Fibroblast of lung (primary cell): ENCODE measurements at places on chromosomes 11 and 22.

DNA sequence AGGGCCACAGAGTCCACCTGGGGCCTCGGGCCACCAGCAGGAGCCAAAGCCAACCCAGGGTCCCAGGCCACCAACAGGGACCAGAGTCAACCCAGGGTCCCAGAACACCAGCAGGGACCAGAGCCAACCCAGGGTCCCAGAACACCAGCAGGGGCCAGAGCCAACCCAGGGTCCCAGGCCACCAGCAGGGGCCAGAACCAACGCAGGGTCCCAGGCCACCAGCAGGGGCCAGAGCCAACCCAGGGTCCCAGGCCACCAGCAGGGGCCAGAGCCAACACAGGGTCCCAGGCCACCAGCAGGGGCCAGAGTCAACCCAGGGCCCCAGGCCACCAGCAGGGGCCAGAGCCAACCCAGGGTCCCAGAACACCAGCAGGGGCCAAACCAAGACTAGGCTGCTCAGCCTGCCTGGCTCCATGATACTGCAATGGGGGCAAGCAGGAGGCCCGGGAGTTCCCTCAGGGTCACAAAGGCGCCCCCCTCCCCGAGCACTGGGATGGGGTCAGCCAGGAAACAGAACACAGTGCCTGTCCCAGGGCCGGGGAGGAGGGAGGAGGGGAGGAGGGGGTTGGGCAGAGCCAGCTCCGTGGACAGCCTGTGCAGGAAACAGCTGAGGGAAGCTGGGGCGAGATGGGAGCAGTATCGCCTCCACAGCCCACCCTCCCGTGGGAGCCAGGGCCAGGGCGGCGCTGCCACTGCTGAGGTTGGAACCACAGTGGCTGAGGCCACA is 62.0 kb upstream of the PRR5 start:
- DNase-seq = no peak

GRCh38 chr11:33904102-33904501 is 12.2 kb upstream of the LMO2 start:
- no peak for DNase-seq

DNA sequence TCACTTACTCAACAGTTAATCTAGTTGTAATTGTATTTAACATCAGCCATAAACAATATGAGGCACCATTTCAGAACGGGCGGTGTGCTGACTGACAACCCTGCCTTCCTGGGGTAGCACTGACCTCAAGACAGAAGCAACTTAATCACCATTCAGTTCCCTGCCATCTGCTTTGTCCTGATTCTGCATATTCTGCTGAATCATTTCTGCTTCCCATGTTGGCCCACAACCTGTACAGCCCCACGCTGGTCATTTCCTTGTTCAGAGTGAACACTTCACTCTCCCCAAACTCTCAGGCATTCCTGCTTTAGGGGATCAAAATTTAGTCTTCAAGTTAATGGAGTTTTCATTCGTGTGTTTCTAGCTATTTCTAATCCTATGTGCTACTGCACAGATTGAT is 132.3 kb upstream of the ZBED5 start:
- no peak for DNase-seq

DNA sequence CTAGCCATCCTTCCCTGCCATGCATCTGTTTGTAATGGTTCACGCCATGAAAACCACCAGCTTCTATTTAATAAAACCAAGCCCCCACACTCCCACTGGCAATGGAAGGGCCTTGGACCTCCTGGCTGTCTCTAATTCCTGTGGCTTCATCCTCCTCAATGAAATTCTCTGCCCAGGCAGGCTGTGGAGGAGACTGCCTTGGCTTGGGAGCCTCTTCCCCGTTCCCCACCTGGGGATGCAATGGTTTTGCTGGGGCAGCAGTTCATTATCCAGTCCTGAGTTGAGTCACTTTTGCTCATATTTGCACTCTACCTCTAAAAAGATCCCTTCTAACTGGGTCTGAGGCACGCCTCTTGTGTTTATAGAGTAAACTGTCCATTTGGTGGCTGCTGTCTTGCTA is 515.8 kb downstream of the NTM start:
- DNase-seq = peak; percentile 38

DNA sequence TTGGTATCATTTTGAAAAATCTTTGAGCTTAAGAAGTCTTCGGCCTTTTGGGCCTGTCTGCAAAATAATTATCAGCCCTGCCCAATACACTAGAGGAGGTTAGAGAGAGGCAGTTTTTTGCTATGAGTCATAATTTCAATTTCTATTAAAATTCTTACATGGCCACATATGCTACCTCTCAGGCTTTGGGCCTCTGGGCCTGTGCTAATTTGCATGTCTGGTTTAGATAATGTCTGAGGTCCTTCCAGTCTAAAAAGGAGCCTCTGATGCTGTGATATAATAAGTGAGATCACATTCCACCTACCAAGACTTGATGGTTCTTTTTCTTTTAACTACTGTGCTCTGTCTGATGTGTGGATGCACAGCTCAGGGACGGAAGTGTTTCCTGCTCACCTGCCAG is 70.8 kb downstream of the KCNJ1 start:
- DNase-seq = peak; percentile 29

GRCh38 chr11:4839851-4840549 is 9.0 kb downstream of the OR51S1 start:
- no peak for DNase-seq

- no peak for DNase-seq
These were observed 96.2 kb downstream of the TEAD1 start for GRCh38 chr11:12770435-12770834.

GRCh38 chr11:119315131-119316015 is 1.6 kb downstream of the MCAM start:
- DNase-seq = peak; percentile 18

- DNase-seq = peak; percentile 20
These were observed 14.3 kb upstream of the EED start for GRCh38 chr11:86230179-86230804.

DNA sequence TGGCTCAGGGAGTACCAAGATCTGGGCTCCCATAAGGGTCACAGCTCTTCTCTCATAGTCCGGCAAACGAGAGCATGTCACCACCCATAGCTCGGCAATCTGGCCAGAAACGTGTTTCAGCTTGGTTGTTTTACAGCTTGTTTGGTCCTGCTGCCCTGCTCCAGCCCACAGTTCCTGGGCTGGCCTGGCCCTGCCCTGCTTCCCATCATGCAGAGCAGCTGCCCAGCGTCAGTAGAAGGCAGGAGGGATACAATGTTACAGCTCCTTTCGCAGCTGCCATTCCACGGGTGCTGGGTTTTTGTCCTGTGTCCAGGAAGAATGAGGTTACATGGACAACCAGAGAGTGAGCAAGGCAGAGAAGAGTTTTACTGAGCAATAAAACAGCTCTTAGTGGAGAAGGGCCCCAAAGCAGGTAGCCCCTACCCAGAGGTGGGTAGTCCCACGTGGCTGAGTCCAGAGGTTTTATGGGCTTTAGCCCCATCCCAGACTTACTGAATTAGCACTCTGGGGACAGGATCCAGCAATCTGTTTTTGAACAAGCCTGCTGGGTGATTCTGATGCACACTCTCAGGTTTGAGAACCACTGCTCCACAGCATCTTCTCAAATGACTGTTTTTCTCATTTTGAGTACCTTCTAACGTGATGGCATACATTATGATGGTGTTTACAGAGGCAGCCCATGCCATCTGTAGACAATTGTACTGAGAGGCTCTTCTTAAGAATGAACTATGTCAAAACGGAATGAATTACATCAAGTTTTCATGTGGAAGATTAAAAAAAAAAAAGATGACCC is 5.8 kb upstream of the MS4A18 start:
- no peak for DNase-seq

GRCh38 chr22:18905540-18906409 is at the start of gene DGCR6:
Gene DGCR6 (plus strand): TSS chr22:18906320. CDS start chr22:18906375, 55 bp downstream.
- no peak for DNase-seq

GRCh38 chr11:73990730-73991129 is 8.1 kb upstream of the UCP2 start:
- no peak for DNase-seq

DNA sequence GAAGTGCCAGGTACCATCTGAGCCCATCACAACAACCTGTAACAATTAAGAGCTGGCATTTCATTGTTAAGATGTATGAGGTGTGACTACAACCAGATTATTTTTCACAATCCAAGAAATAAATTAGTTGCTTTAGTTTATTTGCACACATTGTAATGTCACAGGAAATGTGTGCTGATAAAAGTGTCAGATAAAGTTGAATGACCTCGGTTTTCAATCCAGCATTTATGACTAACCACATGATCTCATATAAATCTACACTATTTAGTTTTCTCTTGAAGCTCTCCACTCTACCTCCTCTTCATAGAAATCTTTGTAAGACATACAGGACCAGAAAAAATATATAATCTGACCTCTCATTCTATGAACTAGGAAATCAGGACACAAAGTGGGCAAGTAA is 166.2 kb downstream of the PGR start:
- no peak for DNase-seq

- DNase-seq = peak; percentile 56
These were observed 5.5 kb downstream of the B3GNT6 start for GRCh38 chr11:77039491-77040400.

DNA sequence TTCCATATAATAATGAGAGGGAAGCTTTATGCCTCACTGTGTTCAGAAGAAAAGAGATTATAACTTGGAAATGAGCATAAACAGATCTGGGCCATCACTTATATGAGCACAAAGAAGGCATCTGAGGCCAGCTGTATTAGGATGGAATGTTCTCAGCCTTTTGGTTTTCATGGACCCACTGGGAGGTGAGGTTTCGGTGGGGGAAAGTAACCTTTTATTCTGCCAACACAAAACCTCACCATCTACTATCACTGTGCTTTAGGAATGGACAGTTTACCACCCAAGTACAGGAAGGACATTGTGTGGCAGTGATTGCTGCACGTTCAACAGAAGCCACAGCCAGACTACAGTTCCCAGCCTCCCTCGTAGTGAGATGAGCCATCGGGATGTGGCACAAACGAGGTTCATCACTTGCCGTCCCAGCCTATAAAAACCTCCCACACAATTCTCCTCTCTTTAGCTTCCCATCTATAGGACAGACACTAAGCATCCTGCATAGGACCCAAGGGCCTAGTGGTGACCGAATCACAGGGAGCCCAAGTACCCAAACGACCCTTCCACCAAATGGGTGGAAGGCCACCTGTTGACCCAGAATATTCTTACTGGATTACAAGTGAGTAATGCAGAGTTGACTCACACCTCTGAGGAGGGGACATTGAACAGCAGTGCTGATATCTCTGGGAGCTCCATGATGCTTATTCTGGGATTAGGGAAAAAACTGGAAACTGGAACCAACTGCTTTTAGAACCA is 121.5 kb upstream of the RAG2 start:
- DNase-seq = peak; percentile 1

- no peak for DNase-seq
These were observed 53.7 kb downstream of the THAP12 start for GRCh38 chr11:76327202-76327601.

- DNase-seq = no peak
These were observed 847.1 kb downstream of the FAM181B start for GRCh38 chr11:81886406-81887075.

DNA sequence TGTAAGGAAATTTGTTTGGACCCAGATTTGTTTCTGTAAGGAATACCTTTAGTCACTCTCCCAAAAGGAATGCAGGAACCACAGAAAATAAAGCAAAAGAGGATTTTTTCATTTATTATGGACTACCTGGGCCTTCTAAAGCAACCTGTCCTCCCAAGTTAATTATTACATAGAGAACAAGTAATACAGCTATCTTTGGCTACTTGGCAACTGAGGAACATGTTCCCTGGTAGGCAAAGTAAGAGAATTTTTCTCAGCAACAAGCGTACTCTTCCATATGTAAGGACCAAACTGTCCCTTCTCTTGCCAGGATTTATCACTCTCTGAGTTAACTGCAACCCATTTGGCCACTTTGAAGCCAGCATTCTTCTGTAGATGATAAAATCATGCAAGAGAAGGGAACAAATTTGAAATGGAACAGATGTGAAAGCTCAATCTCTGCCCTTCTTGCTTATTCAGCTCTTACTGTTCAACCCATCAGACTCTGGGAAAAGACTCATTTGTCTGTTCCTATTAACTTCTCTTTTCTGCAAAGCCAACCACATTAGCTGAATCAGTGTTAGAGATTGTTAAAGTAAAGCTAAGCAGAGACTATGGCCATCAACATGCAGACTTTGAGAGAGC is 190.2 kb downstream of the SWAP70 start:
- DNase-seq = peak; percentile 58

DNA sequence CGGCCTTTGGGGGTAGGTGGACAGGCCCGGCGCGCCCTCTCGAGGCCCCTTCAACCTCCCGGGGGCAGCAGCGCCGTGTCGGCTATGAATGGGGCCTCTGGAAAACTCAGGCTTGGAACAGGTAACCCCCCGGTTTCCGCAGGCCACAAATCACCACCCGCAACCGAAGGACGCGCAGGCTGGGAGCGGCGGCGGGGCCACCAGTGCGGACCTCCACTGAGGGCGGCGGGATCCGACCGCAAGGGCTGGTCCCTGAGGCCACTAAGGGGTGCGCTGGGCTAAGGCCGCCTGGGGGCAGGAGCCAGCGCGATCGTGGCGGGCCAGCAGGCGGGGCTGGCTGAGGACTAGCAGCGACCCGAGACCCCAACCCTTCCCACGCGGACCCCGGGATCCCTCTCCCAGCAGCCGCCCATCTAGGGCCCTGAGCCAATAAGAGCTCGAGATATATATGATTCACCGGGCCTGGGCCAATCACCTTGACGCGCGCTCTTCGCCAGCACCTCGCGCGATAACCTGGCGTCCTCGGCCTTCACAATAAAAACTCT is 609 bp upstream of the ATF4 start:
- DNase-seq = peak; percentile 58

DNA sequence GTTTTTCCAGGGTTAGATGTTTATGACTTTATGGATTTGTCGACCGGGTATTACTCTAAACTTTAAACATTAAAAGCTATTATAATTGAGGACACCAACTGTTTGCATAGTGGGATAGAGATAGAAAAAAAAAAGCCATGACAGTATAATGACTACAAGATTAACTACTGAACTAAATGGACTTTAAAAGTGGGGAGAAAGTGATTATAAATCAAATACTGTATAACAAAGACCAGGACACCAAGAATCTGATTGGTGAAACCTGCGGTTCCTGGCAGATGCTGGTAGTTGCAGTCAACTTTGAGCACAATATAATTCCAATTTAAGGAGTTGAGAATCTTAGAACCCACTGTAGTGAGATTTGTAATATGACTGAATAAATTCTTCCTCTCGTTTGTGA is 2.5 kb downstream of the CRKL start:
- no peak for DNase-seq

DNA sequence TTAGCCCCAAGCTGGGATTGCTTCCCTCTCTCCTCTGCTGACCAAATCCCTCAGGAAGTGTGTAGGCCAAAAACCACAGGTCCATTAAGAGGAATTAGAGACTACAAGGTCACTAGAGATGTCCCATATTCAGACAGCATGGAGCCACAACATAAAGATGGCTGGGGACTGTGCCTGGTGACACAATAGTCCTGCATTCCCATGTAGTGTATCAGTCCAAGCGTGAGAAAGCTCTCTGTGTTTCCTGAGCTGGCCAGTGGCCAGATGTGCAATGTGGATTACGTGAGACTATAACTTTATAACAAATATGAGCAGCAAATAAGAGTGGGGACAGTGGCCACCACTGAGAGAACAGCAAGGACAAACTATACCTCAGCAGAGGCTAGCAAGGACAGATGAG is 7.6 kb upstream of the MS4A10 start:
- peak; percentile 50 for DNase-seq
